Bronchial smooth muscle cell (primary cell): ENCODE measurements at places on chromosomes 4 and X. TPM values are rescaled to one million over a fixed set of nuclear protein-coding genes. Genes with fewer than 3 reads are reported as not detected.

Gene HS3ST1
- under 0.01 TPM in 1 of 2 replicates, not detected in the other for total RNA-seq

Gene ETDA
- not detected in 2 replicates for total RNA-seq

Gene AMTN
- not detected in 2 replicates for total RNA-seq

Gene DCK
- 4.1 and 7.4 TPM in 2 replicates for total RNA-seq

Gene PAGE2B
- total RNA-seq, result not detected in 2 replicates

Gene CHRDL1
- 0.17 and 3.8 TPM in 2 replicates for total RNA-seq

Gene PABPC1L2B
- 0.09 TPM in 1 of 2 replicates, not detected in the other for total RNA-seq

Gene SYTL5
- 0.60 and 1.6 TPM in 2 replicates for total RNA-seq

Gene HADH
- total RNA-seq, result 7.7 and 10.4 TPM in 2 replicates

Gene PLAC1
- 0.26 and 0.32 TPM in 2 replicates for total RNA-seq

Gene PABPC1L2A
- not detected in 2 replicates for total RNA-seq

Gene MGAT4D
- not detected in 2 replicates for total RNA-seq

Gene DCAF8L1
- not detected in 2 replicates for total RNA-seq

Gene ATOH1
- not detected in 2 replicates for total RNA-seq

Gene LINC00632
- total RNA-seq, result 2.3 and 2.4 TPM in 2 replicates

Gene MAGEA12
- total RNA-seq, result not detected in 2 replicates
